ENCODE measurements at places on chromosomes 5 and 9.

DNA sequence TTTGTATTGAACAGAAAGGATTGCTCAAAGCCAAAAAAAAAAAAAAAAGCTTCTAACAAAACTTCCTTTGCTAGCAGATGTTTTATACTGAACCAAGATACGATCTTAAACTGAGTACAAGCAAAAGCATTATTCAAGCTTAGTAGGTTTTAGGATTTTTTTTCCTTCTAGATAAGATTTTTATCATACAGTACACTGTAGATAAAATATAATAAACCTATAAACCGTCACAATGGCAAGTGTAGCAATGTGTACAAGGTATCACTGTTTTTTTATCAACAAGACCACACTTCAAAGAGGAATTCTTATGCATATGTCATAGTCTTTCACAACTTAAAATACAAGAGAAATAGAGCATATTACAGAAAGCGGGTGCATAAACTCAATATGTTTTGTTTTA, 56.5 kb upstream of the TRPM3 start:
- no peak for DNase-seq

- no peak for DNase-seq
These were observed 876 bp upstream of the JAK2 start for GRCh38 chr9:4984171-4984620.

- DNase-seq: no peak
These were observed 20.2 kb downstream of the NR2F1 start for GRCh38 chr5:93603078-93603792.

DNA sequence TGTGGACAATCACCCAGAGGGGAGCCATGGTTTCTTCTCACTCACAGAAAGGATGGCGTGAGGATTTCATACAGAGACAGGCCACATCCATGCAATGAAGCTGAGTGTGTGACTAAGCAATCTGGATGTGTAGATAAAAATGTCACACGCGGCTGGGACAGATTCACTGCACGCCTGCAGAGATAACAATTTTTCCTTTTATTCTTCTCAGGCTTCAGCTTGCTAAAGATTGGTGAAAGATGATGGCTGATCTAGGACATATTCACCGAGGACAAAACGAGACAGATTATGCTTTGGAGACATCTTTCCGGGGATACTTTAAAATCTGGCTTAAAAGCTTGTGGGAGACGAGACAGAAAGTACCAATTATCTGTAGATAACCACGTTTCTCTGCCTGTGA, 313.9 kb upstream of the TRPC7 start:
- no peak for DNase-seq

- no peak for DNase-seq
These were observed 94.5 kb upstream of the PPP1R2B start for GRCh38 chr5:156755421-156756087.

- DNase-seq: no peak
These were observed 13.5 kb downstream of the ADRB2 start for GRCh38 chr5:148839960-148840359.

- DNase-seq: no peak
These were observed 34.1 kb upstream of the UNC5A start for GRCh38 chr5:176776141-176776865.

GRCh38 chr9:112002131-112002846, 105.7 kb downstream of the UGCG start:
- DNase-seq: no peak

DNA sequence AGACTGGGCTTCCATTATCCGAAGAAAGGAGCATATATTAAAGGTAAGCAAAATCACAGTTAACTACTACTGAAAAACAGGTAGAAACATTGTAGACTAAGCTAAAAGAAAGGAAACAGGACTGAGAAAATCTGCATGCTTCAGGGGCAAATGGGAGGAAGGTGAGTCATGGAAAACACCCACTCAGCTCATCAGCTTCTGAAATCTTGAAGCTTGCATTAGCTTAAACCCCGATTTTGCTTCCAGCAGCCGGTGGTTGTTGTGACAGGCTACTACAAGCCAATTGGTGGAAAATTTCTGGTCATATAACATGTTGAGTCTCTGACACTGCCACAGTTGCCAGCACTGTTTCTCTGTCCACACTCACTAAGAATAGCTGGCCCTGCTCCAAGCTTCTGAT, 179.6 kb upstream of the PUM3 start:
- DNase-seq: peak; percentile 11
